ENCODE measurements at places on chromosomes 7 and 10.

GRCh38 chr7:23336799-23337283 lies 37.7 kb downstream of the MALSU1 start:
- DNase-seq = no peak

DNA sequence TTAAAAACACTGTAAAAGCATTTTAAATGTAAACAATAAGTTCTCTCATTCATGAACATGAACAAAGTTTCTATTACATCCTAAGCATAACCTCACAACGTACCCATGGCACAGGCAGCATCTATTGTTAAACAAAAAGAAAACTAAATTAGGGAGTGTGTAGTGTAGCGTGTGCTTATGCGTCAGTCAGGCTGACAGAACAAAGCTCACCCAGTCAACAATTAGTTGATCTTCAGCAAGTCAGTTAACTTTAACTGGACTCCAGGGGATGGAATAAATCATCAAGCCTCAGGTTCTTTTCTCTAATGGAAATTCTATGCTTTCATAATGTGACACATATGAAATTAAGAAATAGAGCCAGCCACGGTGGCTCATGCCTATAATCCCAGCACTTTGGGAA lies 91.6 kb upstream of the ODAD2 start:
- DNase-seq = no peak

DNA sequence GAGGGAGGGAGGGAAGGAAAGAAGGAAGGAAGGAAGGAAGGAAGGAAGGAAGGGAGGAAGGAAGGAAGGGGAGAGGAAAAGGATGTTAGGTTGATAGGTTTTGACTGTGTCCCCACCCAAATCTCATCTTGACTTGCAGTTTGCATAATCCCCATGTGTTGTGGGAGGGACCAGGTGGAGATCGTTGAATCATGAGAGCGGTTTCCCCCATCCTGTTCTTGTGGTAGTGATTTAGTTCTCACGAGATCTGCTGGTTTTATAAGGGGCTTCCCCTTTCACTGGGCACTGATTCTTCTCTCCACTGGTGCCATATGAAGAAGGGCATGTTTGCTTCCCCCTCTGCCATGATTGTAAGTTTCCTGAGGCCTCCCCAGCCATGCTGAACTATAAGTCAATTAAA lies 15.1 kb upstream of the NUDCD3 start:
- DNase-seq = no peak

DNA sequence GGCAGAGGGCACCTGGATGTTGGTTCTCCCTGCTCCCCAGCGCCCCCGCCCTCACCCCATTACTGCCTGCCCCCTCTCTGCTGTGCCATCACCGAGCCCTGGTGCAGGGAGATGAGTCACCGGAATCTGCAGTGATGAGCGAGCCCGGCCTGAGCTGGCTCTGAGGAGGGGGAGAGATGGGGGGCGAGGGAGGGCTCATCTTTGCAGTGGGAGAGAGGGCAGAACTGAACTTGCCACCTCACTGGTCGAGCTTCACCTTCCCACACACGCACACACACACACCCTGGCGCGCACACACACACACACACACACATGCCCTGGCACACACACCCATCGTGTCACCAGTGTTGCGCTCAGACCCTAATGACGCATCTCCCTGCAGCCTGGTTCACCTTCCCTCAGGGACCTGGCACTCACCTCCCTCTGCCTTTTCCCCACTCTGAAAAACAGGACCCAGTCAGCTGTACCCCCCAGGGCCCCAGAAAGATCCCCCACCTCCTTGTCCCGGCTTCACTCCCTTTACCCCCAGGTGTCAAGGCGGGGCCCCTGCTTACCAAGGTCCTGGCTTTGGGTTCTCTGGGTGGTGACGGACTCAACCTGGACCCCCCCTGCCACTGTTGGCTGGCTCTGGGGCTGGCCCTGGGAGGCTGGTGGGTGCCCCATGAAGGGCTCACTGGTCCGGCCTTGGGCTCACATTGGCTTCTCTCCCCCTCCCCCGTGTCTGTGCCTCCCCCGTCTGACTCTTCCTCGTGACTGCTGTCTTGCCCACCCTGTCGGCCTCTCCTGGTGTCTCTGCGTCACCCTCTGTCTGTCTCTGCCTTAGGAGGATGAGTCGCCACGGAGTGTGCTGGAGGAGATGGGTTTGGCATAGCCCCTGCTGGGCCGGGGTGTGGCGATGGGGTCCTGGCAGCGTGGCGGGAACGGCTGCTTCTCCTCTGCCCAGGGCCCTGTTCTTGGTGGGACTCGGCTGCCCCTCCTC lies 5.4 kb downstream of the VGF start:
- no peak for DNase-seq

- no peak for DNase-seq
These were observed 110.5 kb downstream of the VWC2 start for GRCh38 chr7:49883933-49884332.

- no peak for DNase-seq
These were observed 213.7 kb downstream of the TWIST1 start for GRCh38 chr7:18903695-18904094.

GRCh38 chr7:1712907-1713501 lies 42.9 kb downstream of the ELFN1 start:
- no peak for DNase-seq

DNA sequence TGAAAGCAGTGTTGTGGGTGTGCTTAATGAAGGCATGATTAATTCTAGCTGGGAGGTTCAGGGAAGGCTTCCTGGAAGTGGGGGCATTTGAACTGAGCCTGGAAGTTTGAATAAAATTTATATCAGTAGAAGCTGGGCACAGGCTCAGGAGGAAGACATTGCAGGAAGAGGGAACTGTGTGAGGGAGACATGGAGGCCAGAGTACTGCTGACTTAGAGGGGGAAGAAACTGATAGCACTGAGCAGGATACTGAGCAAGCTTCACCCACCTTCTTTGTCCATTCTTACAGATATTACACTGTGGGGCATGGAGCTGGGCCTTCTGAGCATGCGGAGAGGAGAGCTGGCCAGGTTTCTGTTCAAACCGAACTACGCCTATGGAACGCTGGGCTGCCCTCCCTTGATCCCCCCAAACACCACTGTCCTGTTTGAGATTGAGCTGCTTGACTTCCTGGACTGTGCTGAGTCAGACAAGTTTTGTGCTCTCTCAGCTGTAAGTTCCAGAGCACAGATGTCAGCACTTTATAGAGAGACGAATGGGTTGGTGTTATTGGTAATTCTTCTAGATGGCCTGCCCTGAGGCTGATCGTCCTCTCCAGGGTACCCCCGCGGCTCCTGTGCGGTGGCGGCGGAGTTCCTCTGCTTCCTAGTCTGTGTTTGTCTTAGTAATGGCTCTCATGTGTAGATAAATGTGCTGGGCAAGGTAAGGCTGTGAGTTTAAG lies 2.1 kb downstream of the FKBP6 start:
- DNase-seq = no peak

- DNase-seq = no peak
These were observed 2.4 kb downstream of the UCMA start for GRCh38 chr10:13231808-13232207.

DNA sequence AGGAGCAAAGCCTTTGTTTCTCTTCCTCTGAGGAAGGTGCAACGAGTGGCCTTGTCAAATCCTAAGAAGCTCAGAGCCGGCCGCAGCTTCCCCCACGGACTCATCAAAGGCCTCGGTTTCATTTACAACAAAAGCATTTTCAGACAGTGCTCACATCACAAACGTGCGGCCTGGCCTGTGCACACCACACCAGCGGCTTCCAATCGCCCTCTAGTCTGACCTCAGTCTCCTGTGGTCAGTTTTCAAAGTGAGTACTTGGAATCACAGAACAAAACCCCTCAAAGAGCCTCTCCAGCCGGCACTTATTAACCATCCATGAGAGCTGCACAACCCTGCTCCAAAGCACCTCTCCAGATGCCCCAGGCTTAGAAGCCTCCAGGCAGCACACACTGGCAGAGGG lies 3.3 kb downstream of the RADIL start:
- no peak for DNase-seq

- no peak for DNase-seq
These were observed 550 bp upstream of the PLAU start for GRCh38 chr10:73910401-73910763.

DNA sequence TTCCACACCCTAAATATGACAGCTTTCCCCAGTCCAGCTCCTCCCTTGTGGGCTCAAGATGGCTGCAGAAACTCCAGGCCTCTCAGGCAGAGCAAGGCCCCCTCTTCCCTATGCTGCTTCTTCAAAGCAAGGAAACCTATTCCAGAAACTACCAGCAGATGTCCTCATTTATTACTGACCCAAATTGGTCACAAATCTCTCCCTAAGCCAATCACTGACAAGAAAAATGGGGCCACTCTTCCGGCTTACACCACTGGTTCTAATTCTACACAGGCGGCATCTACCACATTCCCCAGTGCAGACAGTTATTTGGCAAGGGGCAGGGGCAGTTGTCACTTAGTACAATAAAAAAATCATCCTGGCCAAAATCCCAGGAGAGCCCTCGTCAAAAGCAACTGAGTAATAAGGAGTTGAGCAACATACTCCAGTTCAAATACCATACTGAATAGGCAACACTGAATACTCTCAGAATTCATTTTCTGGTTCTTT lies 150.4 kb downstream of the SFMBT2 start:
- no peak for DNase-seq

- DNase-seq = no peak
These were observed 6.5 kb upstream of the RBM20 start for GRCh38 chr10:110637558-110638053.

DNA sequence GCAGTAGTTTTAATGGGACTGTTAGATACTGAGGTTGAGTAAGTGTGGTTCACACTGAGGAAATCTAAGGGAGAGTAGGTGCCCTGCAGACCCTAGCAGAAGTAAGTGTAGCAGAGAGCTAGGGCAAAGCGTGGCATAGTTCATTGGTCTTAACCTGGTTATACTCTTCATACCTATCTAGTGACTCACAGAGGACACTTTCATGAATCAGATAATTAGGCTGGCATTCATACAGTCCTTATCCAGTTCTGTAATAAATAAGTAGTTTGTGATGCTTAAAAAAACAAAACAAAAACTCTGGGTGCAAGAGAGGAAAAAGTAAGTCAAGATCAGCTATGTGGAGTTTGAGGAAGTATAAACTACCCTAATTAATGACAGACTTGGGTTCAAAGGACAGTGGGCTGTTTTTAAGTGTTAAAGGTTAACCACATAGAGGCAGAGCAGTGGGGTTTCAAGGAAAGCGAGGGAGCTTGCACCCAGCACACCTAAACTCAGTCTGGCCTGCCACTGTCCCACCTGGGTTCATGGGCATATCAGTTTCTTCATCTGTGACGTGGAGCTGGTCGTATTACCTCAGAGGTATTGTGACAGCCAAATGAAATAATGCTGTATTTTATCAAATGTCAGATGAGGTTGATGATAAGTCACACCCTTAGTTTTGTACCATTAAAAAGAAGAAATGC lies 27.1 kb downstream of the LMTK2 start:
- no peak for DNase-seq

DNA sequence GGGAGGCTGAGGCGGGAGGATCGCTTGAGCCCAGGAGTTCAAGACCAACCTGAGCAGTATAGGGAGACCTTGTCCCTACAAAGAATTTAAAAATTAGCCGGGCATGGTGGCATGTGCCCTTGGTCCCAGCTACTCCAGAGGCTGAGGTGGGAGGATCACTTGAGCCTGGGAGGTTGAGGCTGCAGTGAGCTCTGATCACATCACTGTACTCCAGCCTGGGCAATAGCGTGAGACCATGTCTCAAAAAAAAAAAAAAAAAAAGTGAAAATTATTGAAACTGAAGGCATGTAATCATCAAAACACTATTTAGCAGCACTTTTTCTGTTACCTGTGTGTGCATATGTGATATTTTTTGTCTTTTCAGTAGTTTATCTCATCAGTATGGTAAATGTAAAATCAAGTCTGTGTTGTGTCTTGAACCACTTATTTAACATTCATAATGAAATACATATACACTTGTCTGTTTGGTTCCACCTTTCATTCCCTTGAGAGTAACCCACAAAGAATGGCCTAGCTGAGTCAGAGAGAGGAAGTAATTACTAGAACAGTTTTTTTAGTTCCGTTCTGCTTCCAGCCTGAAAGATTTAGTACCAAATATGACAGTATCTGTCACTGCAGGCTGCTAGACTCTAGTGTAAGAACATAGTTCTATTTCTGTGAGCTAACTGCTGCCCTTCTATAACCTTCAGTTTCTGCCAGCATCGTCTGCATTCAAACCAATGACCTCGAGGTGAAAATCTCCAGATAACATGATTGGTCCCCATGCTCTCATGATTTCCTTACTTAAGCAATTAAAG lies 68.6 kb downstream of the MMRN2 start:
- no peak for DNase-seq

DNA sequence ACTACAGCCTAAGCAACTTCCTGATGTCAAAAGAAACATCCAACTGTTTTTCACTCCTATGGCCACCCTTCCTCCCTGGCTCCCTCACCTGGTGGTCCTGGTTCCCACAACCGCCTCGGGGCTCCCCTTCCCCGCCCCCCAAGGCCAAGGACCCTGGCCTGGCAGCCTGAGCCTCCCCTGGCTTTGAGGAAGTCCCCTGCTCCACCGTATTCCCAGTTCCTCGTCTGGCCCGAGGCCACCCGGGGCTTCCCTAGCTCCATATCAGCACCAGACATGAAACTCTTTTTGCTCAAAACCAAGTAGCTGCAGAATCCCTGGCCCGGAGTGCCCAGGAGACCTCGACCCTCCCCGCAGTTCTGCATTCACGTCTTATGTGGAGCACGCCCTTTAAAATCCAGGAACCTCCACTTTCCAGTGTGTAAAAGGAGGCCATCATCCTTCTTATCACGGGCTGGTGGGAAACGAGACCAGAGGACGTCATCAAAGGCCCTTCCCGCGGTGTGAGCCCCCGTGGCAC lies 82.9 kb downstream of the PRKAG2 start:
- no peak for DNase-seq

GRCh38 chr10:61319386-61320256 lies 133.6 kb downstream of the TMEM26 start:
- no peak for DNase-seq

GRCh38 chr10:114087255-114087654 lies 43.6 kb downstream of the ADRB1 start:
- DNase-seq = no peak

DNA sequence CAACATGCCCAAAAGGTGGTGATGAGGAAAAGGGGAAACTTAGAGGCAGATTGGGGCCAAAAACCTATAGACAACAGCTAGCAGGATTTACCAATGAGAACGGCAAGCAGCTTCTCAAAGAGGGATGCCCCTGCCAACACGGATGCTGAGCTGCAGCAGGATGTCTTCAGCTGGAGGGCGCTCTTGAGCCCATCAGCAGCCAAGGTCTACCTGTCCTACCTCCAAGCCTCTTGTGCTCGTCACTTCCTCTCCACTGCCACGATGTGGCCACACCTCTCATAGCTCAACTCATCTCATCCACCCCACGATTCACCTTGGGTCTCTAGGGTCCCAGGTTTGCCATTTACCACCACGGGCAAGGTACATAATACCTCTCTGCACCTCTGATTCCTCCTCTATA lies 36.5 kb downstream of the DLG5 start:
- DNase-seq = no peak

All from NCI-H2107 (cell line).